ENCODE measurements at places on chromosomes 6 and 20.

GRCh38 chr6:51394061-51394460 is 575.4 kb downstream of the TFAP2B start:
- DNase-seq: no peak

DNA sequence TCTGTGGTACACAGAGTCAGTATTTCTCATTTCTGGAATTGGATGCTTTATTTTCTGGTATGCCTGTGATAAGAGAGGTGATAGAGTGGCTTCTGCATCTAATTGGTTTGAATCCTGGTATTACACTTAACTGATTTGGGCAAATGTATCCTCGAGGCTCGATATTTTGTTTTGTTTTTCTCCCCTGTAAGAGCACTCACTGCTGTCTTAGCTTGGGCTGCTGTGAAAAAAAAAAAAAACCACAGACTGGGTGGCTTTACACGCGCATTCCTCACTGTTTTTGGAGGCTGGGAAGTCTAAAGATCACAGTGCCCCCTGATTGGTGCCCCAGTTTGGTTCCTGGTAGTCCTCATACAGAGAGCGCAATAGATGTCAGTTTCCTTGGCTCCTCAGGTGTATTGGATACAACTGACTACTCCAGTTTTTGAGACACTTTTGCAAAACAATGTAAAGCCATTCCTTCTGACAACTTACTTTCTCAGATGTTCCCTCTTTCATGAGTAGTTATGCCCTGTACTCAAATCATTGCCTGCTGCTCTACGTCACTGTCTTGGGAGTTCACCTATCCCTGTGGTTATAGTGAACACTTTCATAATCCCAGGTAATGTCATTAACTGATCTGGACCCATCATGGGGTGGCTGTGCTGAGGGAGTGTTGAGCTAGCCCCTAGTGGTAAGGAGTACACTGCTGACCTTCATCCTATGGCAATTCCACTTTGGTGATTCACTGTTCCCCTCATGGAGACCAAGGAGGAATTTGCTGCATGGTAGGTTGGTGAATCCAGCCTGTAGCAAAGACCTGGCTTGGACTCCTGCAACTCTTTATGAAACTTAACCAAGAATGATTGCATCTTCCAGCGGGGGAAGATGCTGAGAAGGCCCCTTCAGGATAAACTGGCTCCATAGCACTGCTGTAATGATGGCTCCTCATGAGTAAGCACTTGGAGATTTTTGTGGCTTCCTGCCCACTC is 3.5 kb upstream of the ACAT2 start:
- no peak for DNase-seq

- no peak for DNase-seq
Observed at GRCh38 chr6:142731611-142732010, 213.4 kb downstream of the HIVEP2 start.

DNA sequence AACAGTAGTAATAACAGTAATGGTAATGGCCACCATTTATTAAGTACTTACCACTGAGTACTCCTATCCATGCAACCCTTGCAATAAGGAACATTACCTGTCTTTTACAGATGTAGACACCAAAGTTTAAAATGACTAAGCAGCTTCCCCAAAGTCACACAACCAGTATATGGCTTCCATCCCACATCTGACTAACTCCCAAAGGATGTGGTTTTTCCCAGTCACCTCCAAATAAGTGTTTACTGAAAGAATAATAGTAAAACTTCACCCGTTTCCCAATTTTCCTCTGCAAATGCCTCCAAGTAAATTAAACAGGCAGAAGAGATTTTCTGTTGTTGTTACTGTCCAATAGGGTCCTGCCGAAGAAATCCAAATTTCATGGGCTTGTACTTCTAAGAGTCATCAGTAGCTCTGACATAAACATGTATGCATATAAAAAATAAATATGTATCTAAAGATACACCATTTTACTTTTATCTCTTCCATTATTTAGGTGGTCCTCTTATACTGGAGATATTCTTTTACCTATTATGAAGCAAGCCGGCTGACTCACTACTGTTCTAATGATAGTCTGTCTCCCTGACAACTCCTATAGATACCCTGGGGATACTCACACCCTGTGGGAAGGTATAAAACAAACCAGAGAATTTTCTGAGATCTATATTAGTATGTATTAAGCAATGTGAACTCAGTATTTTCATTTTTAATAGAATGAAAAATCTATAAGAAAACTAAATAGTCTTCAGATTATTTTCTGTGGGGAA is 77.9 kb upstream of the ID4 start:
- no peak for DNase-seq

DNA sequence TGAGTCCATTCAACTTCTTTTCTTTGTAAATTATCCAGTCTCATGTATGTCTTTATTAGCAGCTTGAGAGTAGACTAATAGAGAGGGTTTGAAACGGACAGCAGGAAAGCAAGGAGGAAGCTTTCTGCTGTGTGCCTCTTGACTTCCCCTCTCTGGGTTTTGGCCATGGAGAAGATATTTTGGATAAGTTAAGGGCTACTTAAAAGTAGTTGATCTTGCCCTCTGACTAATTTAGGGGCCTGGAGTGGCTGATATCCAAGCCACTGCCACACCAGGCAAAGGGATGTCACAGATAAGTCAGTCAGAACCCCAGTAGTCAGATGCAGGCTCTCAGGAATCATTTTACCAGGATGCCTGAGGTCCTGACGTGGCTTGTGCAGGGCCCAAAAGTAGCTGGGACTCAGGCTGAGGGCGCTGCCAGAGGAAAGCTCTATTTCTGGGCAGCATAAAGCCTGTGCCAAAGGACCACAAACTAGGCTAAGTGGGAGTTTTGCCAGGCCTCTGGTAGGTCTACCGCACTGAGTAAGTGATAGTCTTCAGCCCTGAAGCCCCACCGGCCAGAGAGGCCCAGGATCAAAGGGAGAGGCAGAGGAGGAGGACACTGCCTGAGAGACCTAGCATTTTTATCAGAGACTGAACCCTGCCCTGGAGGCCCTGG is 41.6 kb upstream of the IYD start:
- DNase-seq: no peak

DNA sequence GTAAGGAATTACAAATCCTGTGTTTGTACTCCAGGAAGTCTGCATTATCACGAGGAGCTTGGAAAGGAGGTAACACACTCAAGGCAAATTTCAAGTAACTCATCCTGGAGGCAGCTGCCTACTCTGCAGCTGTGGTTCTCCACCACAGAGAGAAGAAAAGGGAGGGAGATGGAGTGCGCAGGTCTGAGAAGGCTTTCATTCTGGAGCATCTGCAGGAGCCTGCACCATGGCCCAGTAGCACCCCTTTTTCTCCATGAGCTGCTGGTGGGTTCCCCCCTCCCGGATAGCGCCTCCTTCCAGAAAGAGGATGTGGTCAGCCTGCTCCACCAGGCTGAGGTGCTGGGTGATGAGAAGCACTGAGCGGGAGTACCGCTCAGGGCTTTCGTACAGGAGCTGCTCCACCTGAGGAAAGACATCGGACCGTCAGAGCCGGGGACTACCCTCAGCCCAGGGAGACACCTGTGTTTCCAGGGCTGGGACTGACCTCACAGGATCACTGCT is 1.6 kb upstream of the PSMB8 start:
- DNase-seq: no peak

- DNase-seq: no peak
Observed at GRCh38 chr20:14996883-14997672, 659.7 kb upstream of the FLRT3 start.

DNA sequence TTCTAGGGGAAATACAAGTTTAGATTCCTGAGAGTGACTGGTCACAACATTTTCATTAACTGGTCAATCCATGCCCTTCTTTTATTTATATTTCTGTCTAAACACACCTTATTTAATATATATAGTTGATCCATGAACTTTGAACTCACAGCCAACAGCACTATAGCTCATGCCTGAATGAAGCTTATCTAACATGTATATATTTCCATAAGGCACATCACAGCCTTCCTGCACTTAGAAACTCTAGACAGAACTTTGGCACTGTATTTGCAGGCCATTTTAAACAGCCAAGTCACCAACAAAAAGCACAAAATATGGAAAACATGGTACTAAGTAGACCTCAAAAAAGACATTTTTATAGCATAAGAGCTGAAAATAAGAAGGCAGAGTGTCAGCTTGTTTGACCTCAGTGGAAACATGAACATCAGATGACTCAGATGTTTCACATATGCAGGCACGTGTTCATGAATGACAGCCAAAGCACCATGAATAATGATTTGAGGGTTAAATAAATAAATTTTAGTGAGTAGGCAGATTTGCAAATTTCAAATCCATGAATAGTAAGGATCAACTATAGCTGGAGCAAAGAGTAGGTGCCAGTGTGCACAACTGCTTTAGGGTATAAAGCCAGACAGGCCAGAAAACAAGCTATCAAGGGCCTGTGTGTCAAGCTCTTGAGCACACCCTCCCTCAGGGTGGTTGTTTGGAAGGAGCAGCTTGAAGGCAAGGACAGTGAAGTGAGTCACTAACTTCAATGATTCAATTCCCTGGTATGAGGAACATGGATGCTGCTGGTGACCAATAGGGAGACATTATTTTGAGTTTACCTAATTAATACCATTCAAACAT is 88.9 kb upstream of the NT5E start:
- no peak for DNase-seq

DNA sequence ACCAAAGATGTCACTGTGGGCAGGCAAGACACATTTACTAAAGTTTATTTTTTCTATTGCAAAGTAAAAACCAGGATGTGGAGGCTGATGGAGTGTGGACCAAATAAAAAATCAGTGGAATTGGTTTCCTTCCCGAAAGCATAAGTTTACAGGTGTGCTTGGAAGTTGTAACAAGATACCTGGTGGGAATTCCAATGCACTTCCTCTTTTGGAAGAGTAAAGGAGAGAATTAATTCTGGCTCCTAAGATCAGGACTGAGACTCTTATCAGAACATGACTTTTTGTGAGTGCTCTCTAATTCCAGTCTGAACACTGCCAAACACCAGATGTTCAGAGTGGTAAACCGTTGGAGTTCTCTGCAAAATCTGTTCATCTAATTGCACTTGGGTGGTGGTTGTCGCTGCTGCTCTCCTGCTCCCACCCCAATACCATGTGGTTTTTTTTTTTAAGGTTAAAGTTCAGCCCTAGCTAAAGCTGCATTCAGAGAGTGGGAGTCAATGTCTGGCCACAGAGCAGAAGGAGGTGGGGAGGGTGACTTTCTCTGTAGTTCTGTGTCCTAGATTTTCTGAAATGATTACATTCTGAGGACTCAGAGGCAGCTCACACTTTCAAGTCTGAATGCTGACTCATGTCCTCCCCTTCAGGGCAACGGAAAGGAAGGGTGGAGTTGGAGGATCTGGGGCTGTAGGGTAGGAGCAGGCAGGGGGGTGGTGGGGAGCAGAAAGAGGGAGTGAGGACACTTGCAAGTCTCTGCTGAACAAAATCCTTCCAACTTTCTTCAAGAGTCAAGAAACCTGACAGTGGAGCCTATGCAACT is 275.8 kb upstream of the PRDM1 start:
- DNase-seq: no peak

- DNase-seq: no peak
Observed at GRCh38 chr6:26521600-26522391, 16.4 kb upstream of the HMGN4 start.

DNA sequence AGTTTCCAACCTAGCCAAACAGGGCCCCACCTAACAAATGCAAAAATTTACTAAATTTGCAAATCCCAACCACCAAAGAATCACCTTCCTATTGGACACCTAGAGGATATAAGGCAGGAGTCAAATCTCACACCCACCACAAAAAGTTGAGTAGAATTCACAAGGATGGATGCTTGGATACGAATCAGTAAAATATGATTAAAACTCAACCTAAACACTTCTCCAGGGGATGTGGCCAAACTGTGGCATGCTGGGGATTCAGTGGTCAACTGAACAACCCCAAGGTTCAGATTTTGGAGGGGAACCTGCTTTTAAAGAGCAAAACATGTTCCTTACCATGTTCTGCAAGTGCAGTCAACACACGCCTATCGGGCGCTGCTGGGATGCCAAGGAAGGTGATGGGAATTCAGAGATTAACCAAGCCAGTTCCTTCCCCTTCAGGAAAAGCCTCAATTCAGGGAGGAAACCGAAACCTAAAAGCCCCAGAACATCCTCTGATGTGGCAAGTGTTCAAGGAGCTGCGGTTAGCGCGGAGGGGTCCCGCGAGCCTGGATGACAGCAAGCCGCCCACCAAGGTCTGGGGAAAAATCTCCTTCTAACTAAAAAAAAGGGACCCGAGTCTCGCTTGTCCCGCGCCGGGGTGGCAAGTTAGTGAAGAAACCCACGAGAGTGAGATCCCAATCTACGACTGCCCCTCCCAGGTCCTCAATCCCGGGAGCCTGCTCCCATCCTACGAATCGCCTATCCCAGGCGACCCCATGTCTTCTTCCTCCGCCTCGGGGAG is 902 bp downstream of the SAMHD1 start:
- no peak for DNase-seq

GRCh38 chr6:39997101-39997635 is 62.9 kb upstream of the MOCS1 start:
- DNase-seq: no peak

- no peak for DNase-seq
Observed at GRCh38 chr6:12527339-12527738, 189.2 kb upstream of the PHACTR1 start.

GRCh38 chr6:147185216-147185615 is 19.0 kb upstream of the STXBP5 start:
- DNase-seq: no peak

- DNase-seq: no peak
Observed at GRCh38 chr6:48113130-48113529, 2.1 kb upstream of the PTCHD4 start.

DNA sequence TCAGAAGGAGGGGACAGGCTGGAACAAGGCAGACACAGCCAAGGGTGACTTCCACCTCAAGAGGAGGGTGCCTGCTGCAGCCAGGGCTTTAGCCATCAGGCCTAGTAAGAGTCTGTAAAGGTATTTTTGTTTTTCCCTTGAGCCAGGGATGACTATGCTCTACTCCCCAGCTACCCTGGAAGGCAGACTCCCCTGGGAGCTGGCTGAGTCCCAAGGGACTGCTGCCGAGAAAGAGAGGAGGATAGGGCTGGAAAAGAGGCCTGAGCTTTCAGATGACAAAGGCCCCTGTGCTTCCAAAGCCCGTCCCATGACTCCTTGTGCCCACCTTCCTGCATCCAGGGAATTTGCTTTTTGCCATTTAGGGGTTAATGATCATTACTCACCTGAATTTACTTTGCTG is 14.0 kb upstream of the GSTA4 start:
- no peak for DNase-seq
